Upper lobe of left lung (tissue), 6 donors: ENCODE measurements at places on chromosomes 5 and 9.

DNA sequence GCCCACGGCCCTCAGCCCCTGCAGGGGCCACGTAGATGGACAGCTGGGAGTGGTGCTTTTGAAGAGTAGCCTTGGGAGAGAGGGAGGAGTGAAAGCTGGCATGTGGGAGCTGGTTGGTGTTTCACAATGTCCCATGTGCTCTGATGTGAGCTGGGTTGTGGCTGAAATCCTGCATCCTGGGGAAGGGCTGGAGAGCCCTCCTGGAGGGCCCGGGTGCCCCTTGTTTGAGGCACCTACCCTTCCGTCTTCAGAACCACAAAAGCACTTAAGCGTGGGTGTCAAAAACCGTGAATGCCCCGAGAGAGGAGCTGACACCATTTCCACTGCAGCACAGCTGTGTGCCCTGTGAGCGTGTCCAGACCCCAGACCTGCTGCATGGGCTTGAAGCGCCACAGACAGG, 199.1 kb upstream of the ZNF618 start:
- DNase-seq = no peak

DNA sequence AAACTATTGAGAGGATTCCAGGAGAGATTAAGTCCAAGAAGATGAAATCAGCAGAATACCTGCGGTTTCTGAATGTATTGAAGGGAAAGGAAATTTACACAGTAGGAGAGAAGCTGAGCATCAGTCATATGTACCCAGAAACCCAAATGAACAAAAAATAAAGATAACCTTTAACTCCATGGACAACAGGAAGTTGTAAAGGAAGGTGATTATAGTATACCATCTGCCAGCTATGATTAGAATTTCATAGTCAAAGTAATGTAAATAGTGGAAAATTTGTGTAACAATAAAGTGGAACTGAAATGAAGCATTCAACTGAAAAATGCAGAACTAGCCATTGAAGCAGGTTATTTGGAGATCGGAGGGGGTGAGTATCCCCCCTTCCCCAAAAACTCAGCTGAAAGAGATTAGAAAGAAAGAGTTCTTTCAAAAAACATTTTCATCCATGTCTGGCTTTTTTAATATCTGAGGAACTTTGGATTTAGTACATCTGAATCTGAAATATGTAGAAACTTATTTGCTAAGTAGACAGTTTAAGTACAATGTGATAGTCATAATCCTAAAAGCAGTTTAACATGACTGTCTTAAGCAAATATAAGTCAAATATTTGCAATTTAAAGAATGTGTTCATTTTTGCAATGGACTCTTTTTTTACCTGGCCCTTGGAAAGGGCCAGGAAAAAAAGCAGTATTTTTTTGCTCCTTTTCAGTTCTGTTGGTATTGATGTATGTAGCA, 58.4 kb downstream of the APC start:
- DNase-seq = no peak

GRCh38 chr9:81363916-81364480, 325.3 kb downstream of the TLE1 start:
- no peak for DNase-seq

- no peak for DNase-seq
These were observed 94.4 kb upstream of the IFNE start for GRCh38 chr9:21576331-21577189.

- DNase-seq = no peak
These were observed 31.8 kb downstream of the SLC38A9 start for GRCh38 chr5:55680353-55680752.

- DNase-seq = no peak
These were observed 4.2 kb downstream of the MARCHF3 start for GRCh38 chr5:127026166-127026565.

DNA sequence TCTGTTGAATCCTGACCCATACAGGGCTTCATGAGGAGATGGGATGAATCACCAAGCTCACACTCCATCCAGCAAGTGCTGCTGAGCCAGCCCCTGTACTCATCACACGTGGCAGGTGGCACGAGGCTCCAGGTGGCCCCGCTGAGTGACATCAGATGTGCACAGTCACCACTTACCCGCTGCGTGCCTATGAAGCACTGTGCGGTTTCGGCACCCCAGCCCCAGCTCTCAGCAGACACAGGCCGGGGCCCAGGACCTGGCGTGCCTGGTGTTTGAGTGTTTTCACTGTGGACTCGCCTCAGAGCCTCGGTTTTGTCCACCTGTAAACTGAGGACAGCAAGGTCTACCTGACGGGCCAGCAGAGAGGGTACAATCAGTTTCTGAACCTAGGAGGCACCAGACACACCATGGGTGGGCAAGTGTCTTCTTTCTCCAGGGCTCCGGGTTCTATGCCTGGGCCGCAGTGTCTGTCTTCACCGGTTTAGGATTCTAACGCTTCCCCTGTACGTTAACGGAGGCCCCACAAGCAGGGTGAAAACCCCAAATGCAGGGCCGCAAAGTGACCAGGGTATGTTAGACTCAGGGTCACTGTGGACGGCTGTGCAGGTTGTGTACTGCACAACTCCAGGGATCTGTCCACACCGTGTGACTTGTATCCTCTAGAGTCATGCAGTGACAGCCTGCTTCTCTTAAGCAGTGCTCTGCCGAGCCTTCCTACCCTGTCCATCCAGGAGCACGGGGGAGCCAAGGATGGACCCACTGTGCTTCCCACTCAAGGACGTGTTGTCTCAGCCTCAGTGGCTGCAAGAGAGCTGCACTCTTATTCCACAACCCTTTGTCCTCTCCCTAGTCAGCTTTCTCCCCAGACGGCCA, 44.3 kb upstream of the COL5A1 start:
- no peak for DNase-seq

- no peak for DNase-seq
These were observed 146.0 kb downstream of the NTRK2 start for GRCh38 chr9:84815554-84815953.

DNA sequence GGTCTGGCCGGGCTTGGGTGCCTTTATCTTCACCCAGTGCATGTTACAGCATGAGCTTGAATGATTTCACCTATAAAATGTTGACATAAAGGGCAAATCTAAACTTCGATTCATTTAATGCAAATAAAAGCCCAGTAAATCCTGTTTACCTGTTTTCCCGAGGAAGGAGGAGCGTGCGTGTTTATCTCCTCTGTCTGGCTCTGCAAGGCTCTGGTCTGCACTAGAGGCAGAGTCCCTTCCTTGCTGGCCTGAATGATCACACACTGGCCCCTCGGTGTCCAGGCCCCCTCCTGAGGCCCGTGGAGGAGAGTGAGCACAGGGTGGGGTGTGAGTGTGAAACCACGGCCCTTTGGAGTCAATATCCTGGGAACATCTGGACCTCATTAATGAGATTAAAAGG, 125.1 kb upstream of the LHFPL2 start:
- DNase-seq = no peak

DNA sequence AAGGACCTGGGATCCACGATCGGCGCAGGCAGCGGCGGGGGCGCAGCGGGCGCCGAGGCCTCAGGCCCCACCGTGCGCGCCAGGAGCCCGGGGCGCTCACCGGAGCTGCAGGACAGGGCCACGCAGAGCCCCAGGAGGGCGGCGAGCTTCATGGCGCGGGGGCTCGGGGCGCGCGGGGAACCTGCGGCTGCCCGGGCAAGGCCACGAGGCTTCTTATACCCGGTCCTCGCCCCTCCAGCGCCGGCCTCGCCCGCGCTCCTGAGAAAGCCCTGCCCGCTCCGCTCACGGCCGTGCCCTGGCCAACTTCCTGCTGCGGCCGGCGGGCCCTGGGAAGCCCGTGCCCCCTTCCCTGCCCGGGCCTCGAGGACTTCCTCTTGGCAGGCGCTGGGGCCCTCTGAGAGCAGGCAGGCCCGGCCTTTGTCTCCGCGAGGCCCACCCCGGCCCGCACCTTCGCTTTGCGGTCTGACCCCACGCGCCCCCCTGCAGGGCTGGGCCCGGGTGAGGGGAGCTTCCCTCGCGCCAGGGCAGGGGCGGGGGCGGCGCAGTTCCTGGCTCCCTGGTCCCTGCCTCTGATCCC, at the start of gene SCGB3A1:
Gene SCGB3A1 (minus strand): TSS at position 189 of the 577 bp plus-strand sequence. CDS start 37 bp downstream, at position 152.
- peak; percentile 44 for DNase-seq

- no peak for DNase-seq
These were observed 56.5 kb downstream of the CAST start for GRCh38 chr5:96718635-96719077.

DNA sequence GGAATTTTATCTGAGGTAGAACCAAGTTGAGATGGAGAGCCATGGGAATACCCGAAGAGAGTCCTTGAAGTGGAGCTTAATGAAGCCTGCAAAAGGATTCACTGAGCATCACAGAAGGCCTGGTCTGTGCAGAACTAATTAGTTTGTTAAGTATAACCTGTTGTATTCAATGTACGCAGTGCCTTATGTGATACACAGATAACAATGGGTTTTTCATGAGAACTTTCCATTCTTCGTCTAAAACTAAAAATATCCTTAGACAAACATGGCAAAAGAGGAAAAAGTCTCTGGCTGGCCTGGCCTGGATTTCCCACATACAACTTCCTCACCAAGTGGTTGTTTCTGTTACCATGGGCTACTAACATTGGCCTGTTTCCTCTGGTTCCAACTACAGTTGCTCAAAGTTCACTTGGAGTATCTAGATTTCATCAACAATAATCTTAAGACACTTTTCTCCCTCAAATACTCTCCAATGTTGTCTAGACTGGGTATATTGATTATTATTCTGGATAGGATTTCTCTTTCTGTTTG, 237.6 kb upstream of the ZNF462 start:
- DNase-seq = no peak

DNA sequence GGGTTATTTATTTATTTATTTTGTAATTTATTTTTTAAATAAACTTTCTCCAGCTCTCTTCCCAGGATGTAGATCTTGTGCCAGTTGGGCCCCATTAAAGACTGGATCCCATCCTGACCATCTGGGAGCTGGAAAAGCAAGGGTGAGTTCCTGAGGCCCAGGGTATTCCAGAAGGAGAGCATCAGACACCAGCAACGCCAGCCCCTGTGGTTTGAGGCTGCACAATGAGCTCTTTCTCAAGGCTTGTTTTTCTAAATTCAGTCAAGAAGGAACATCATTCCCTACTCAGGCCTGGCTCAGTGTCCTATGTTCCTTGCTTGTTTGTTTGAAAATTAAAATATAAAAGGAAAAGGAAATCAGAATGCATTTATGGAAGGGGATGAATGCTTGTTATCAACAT, 313.3 kb downstream of the EBF1 start:
- no peak for DNase-seq

DNA sequence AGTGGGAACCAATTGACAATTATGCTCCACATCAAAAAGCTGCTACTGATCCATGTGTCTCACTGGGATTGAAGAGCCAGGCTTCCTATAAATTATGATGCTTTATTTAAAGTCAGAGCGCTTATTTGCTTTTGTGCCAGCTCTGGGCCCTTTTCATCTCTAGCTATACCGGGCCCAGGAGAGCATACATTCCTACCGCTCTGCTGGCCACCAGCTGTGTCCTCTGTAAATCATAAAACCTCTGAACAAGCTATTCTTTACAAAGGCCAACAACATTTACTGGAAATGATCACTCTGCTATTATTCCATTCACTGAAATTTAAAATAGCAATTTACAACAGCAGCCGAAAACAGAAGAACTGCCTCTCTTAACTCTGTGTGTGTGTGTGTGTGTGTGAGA, 86.6 kb downstream of the ZNF608 start:
- DNase-seq = no peak

DNA sequence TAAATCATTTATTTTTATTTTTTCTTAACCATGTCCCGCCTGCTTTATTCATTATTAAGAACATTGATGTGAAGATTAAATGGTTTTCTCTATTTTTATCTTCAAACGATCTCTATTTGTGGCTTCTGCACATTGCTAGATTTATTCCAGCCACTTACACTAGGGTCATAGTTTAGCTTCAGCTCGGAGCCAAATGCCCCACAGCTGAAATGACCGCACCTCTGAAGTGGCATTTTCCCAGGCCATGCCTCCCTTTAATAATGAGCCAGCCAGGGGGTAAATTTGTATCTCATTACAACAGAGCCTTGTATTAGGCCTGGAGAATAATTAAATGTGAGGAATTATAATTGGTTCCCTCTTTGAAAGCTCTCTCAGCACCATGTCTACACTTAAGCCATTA, 89.4 kb downstream of the DOCK8 start:
- no peak for DNase-seq

- no peak for DNase-seq
These were observed 16.4 kb upstream of the ZBTB34 start for GRCh38 chr9:126844085-126844484.

DNA sequence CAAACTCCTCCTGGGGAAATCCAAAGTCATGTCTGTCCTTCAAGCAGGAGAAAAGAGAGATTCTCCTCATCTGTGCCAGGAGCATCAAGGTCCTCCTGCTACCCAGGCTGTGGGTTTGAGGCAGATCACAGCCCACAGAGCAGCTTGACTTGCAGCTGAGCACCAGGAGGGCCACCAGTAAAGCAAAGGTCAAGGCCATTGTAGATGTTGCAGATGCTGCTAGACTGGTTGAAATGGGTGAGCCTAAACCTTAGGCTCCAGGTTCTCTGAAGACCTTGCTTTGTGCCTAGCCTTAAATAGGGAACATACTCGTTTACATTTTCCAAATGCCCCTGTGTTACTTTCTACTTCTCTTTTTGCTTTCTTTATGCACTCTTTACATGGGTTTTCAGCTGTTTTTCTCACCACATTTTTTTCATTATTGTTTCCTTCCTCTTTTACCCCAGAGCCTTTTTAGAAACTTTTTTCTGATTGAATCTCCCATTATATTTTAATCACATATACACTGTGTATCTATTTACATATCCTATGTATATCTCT, at the start of gene IFNA2:
Gene IFNA2 (minus strand): TSS at position 268 of the 540 bp plus-strand sequence. CDS start 69 bp downstream, at position 199.
- DNase-seq = no peak

- DNase-seq = no peak
These were observed 80.3 kb downstream of the ENC1 start for GRCh38 chr5:74560245-74560644.

DNA sequence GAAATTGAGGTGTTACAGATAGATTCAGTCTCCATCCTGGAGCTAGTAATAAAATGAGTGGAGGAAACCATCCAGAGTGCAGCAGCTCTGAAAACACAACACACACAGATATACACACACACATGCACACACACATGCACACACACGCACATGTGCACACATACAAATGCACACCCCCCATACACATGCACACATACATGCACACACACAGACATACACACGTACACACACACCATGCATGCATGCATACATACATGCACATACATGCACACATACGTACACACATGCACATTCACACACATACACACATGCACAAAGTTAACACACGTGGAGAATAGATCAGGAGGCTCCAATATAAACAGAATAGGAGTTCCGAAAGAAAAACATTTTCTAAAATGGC, 21.0 kb upstream of the OBP2B start:
- no peak for DNase-seq

DNA sequence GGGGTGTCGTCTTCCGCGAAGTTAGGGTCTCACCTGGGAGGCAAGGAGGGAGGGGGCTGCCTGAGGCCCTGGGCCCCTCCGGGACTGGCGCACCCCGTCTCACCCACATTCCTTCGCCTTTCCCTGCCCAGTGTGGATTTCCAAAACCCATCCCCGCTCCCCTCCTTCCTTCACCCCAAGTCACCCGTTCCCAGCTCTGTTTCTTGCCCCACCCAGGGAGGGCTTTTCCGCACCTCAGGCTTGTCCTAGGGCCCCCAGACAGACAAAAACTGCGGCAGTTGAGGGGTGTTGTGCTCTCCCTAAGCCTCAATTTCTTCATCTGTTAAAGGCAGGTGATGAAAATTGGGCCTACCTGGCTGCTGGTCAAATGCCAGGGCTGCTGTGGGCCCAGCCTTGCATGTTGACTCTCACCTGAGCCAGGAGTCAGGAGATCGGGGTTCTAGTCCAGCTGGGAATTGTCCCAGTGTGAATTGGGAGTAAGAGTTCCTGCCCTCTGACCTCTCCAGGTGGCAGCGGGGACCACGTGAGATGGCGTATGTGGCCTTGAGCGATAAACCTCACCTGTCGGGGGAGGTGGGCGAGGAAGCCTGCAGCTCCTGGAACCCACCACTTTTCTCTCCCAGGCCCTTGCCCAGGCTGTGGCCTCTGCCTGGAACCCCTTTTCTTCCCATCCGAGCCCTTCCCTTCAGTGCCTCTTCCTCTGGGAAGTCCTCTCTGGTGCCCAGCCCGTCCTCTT, 143.4 kb upstream of the IER5L start:
- DNase-seq = peak; percentile 19
